ENCODE measurements at places on chromosomes 11 and 22. TPM values are rescaled to one million over a fixed set of nuclear protein-coding genes. Genes with fewer than 3 reads are reported as not detected.

CDK2AP2 gene
- 15.4 TPM for total RNA-seq

RASSF10 gene
- total RNA-seq, result not detected

MPZL2 gene
- 0.56 TPM for total RNA-seq

TSSK2 gene
- not detected for total RNA-seq

PYGM gene
- 1.3 TPM for total RNA-seq

CALCB gene
- total RNA-seq, result not detected

FREY1 gene
- 0.44 TPM for total RNA-seq

CSTPP1 gene
- 15.7 TPM for total RNA-seq

GNG3 gene
- not detected for total RNA-seq

MRPL11 gene
- total RNA-seq, result 32.0 TPM

MPEG1 gene
- under 0.01 TPM for total RNA-seq

GAL gene
- total RNA-seq, result not detected

FZD4 gene
- total RNA-seq, result 42.4 TPM

MMP8 gene
- total RNA-seq, result not detected

DGAT2 gene
- 0.25 TPM for total RNA-seq

TBRG1 gene
- total RNA-seq, result 22.6 TPM

OR51B2 gene
- not detected for total RNA-seq

TPBGL gene
- total RNA-seq, result not detected

RAB36 gene
- 3.4 TPM for total RNA-seq

CARNS1 gene
- 0.13 TPM for total RNA-seq

UPK3A gene
- not detected for total RNA-seq

C22orf31 gene
- not detected for total RNA-seq

SLC22A12 gene
- total RNA-seq, result not detected

TRPC6 gene
- 1.5 TPM for total RNA-seq

PEX16 gene
- 30.0 TPM for total RNA-seq

OR51E2 gene
- total RNA-seq, result not detected

TYMP gene
- total RNA-seq, result 7.3 TPM

JAML gene
- total RNA-seq, result not detected

NTM gene
- total RNA-seq, result 35.0 TPM

MMP3 gene
- total RNA-seq, result 0.06 TPM

KCTD17 gene
- total RNA-seq, result 22.1 TPM

C1QTNF4 gene
- total RNA-seq, result 0.06 TPM

MUC5B gene
- not detected for total RNA-seq

RBX1 gene
- total RNA-seq, result 63.9 TPM

PLET1 gene
- not detected for total RNA-seq

PLAAT2 gene
- total RNA-seq, result not detected

MS4A4A gene
- total RNA-seq, result not detected

HEPN1 gene
- not detected for total RNA-seq

VPS26B gene
- 38.2 TPM for total RNA-seq

DDTL gene
- total RNA-seq, result 0.92 TPM

TTLL1 gene
- 16.3 TPM for total RNA-seq

FGF4 gene
- not detected for total RNA-seq

All from aortic smooth muscle cell (primary cell).